Dermis blood vessel endothelial cell (primary cell): ENCODE measurements at places on chromosomes 7 and 10. TPM values are rescaled to one million over a fixed set of nuclear protein-coding genes. Genes with fewer than 3 reads are reported as not detected.
A peak's percentile ranks its signal among the peaks of the same experiment; 100 is the strongest.

Gene ENTPD1
- total RNA-seq: 32.2 and 54.4 TPM in 2 replicates

Gene CCDC7
- 4.3 and 13.6 TPM in 2 replicates for total RNA-seq

Gene ENTPD7
- total RNA-seq: 23.0 and 25.2 TPM in 2 replicates

- peak; percentile 6 for DNase-seq
Observed at GRCh38 chr7:124276005-124276622, 243.2 kb upstream of the TMEM229A start.

- no peak for DNase-seq
Observed at GRCh38 chr10:118979661-118980060, 49.9 kb upstream of the NANOS1 start.

DNA sequence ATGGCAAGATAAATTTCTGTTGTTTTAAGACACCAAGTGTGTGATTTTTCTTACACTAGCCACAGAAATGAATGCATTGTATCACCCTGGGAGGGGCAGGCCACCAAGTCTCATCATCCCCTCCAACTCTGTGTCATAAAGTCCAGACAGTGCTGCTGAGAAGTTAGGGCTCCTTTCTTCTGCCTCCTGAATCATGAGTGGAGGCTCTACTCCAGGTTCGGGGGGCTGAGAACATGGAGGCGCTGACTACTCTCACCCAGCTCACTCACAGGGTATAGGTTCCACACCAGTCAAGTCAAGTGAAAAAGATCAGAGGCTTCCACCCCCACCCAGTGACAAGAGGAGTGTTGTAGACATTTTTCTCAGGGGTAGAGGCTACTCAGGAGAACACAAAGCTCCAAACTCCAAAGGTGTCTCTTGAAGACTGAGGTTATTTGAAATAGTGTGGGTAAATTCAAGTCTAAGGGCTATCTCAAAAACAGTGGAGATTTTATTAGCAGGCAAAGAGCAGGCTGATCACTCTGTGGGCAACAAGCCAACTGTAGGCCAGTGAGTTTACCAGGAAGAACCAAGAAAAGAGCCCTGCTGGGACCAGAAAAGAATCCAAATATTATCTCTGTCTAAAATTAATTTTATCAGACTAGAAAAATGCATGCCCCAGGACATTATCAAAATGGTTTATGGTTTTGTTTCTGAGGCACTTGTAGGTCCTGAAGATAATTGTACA is 118.6 kb upstream of the RET start:
- no peak for DNase-seq

GRCh38 chr10:84204122-84204521 is 9.8 kb downstream of the CDHR1 start:
- peak; percentile 19 for DNase-seq
